Hippocampal formation (tissue), 2 donors: ENCODE measurements at places on chromosomes 5 and 9.

GRCh38 chr5:58871648-58872242, 288.9 kb downstream of the RAB3C start:
- DNase-seq = no peak

- no peak for DNase-seq
Measured at GRCh38 chr5:142697356-142698255, 11.7 kb upstream of the FGF1 start.

- DNase-seq = no peak
Measured at GRCh38 chr9:69980591-69980990, 63.1 kb upstream of the MAMDC2 start.

DNA sequence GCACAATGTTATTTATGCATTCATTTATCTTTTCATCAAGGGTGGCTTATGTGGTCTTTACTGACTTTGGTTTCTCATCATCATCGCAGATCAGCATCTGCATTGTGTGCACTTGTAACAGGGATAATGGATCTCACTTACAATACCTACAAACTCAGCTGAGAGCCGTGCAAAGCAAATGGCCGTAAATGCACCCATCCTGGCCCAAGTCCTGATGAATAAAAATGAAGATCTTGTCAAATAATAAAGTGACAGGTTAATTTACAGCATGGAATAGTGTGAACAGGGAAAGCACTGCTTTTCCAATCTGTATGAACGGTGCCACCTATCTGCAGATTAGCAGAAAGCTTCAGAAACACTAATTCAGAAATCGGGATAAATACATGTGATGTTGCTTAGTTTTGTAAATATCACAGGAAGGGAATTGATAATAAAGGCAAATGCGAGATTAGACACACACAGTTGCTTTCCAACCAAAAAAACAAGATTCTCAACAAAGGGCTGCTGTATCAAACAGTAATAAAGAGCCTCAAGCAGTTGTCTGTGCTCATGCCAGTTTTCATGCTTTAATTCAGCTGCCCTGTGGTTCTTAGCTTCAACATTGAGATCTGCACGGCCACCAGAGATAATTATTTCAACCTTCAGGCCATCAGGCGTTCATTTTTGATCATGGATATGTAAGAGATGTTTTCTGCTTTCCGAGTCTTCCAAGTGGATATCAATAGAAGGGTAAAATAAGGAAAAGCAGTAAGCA, 153.4 kb upstream of the POU5F2 start:
- DNase-seq = no peak
